ENCODE measurements at places on chromosomes 4 and X. TPM values are rescaled to one million over a fixed set of nuclear protein-coding genes. Genes with fewer than 3 reads are reported as not detected.

NWD2 gene
- not detected for total RNA-seq

FGB gene
- not detected for total RNA-seq

GPR34 gene
- 2.7 TPM for total RNA-seq

TCEAL2 gene
- total RNA-seq = 0.31 TPM

TRO gene
- 3.9 TPM for total RNA-seq

COX7B2 gene
- total RNA-seq = not detected

VEGFD gene
- not detected for total RNA-seq

FAT1 gene
- not detected for total RNA-seq

All from activated naive CD8-positive, alpha-beta T cell treated with anti-CD3 and anti-CD28 coated beads, Interleukin-2, amount 10 ng/mL, durations not matched to agents 7 days and 5 days (primary cell).